Esophagus squamous epithelium (tissue), 5 donors: ENCODE measurements at places on chromosomes 2 and 18.

GRCh38 chr2:109295070-109295780 is 166.2 kb downstream of the SH3RF3 start:
- no peak for DNase-seq

GRCh38 chr2:147657086-147658000 is 187.5 kb upstream of the ACVR2A start:
- DNase-seq, result no peak

- DNase-seq, result no peak
Observed at GRCh38 chr2:192228685-192229084, 34.0 kb upstream of the TMEFF2 start.

GRCh38 chr2:217105733-217106649 is 246.1 kb upstream of the TNP1 start:
- no peak for DNase-seq

- no peak for DNase-seq
Observed at GRCh38 chr18:54636217-54636616, 45.2 kb downstream of the DYNAP start.
